Activated CD4-positive, alpha-beta T cell treated with anti-CD3 and anti-CD28 coated beads, Interleukin-2, amount 50 U/mL, for 16 hours (primary cell): ENCODE measurements at places on chromosomes 4 and X.

- no peak for DNase-seq
These were observed 25.8 kb downstream of the NPY2R start for GRCh38 chr4:155234206-155234605.

- DNase-seq: no peak
These were observed 2.2 kb upstream of the FMR1NB start for GRCh38 chrX:147978931-147979330.

GRCh38 chrX:47296766-47297365, 64.1 kb downstream of the USP11 start:
- DNase-seq: no peak

DNA sequence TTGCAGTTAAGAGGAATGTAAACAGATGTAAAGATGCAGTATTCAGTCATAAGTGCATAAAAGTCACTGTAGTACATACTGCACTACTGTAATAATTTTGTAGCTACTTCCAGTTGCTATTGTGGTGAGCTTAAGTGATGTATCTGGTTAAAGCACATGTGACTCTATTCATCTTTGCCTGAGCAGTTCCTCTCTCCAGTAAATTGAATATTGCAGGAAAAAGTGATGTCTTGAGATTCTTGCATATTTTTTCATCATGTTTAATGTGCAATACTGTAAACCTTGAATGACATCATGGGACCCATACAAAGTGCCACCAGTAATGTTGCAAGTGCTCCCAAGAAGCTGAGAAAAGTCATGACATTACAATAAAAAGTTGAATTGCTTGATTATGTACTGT, 9.6 kb downstream of the UBA6 start:
- DNase-seq: no peak

DNA sequence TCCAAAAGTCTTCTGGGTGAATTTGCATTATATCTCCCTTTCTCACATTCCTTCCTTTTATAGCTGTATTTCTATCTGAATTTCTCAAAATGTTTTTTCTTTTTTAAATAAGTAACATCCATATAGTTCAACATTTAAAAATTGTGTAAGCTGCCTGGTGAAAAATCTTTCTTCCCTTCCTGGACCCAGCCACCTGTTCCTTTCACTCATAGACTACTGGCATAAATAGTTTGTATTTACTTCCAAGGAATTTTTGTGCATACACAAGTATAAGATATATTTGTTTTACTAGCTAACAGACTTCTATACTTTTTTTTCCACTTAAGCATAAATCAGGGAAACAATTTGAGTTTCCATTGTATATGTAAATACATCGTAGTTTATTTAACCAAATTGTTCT, 35.7 kb downstream of the PACRGL start:
- no peak for DNase-seq

DNA sequence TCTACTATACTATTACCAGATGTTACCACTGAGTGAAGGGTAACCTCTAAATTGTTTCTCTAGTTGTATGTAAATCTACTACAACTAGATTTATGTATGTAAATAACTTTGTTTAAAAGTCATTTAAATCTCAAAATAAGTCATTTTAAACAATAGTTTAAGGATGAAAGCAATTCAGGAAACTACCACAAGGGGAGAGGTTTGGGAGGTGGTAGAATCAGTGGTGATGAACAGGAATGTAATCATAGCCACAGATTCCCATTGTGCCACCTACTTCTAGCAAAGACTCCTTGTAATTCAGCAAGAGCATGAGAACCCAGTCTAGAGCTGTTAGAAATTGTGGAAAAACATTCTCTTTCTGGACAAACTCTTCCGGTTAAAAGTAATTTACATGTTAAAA, 234.6 kb downstream of the SLC7A11 start:
- DNase-seq: no peak

- DNase-seq: no peak
These were observed 77.5 kb downstream of the MSN start for GRCh38 chrX:65744965-65745364.
